AG09319 (cell line): ENCODE measurements at places on chromosomes 3 and 15.

DNA sequence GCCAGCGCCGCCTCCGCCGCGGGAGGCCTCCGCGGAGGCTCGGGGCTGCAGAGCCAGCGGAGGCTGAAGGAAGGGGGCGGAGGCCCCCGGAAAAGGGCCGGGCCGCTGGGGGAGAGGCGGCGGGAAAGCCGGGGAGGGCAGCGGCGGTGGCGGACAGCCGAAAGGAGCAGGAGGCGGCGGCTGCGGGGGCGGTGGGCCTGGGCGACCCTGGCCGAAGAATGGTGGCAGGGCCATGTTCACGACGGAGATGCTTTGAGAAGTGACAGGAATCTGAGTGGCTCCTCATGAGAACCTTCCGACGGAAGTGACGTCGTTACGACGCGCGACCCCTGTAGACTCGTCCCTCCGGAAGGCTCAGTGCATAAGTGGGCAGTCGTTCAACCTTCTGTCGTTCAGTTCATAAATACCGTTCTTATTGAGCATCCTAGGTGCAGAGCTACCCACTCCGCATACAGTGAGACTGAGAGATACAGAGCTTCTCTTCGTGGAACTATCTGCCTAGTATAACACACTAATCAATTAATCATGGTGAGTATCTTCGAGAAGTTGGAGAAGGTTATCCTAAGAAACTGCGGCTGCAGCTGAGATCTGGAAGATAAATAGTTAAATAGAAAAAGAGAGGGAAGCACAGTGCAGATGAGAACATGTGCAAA lies at the start of gene PDCD7:
Gene PDCD7, minus strand, starts transcription at position 261 of the 653 bp plus-strand sequence. Its CDS starts 27 bp downstream, at position 234.
- DNase-seq: peak; percentile 57

DNA sequence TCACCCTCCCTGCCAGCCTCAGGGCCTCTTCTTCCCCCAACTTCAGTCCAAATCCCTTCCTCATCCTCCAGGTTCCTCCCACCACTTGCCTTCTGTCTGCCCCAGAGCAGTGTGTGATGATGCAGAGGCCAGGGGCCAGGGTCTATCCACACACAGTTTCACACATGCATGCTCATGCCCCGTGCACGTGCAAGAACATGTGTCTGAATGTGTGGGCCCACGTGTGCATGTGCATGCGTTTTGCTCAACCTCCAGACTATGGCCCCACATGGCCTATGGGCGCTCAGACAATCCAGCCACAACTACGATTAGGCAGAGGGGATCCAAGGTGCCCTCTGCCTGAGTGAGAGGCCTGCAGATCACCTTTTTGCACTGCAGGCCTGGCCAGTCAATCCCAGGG lies 32.3 kb upstream of the SLC6A1 start:
- no peak for DNase-seq

- no peak for DNase-seq
These were observed 116.9 kb upstream of the NMNAT3 start for GRCh38 chr3:139794469-139795265.

- DNase-seq: no peak
These were observed 296.1 kb downstream of the LSAMP start for GRCh38 chr3:116148881-116149851.

- DNase-seq: no peak
These were observed 109.5 kb upstream of the ETV5 start for GRCh38 chr3:186218421-186218820.

- no peak for DNase-seq
These were observed 189.0 kb upstream of the MCTP2 start for GRCh38 chr15:94042180-94042928.

- no peak for DNase-seq
These were observed 179.8 kb downstream of the MEX3B start for GRCh38 chr15:81865850-81866537.

- DNase-seq: no peak
These were observed 232.6 kb downstream of the GAP43 start for GRCh38 chr3:115855911-115856310.

- no peak for DNase-seq
These were observed 1.0 kb upstream of the MCM2 start for GRCh38 chr3:127597020-127597771.

- DNase-seq: no peak
These were observed 40.1 kb downstream of the TRIM42 start for GRCh38 chr3:140717921-140718320.

- no peak for DNase-seq
These were observed 31.7 kb downstream of the ATP2C1 start for GRCh38 chr3:130925628-130926027.

DNA sequence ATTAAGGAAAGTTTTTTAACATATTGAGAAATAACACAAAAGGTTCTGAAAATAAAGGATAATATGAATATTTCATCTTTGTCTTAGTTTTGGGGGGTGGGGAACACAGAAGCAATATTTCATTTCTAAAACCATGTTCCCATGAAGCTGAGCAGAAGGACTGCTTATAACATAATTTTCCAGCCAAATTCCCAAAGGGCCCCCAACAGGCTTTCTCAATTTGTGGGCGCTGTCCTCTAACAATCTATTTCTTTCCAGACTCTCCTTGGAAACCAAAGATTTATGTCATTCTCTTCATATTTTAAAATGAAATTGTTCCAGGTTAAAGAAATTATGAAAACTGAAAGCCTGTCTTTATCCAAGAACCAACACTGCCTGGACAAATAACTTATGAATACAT lies 273.5 kb downstream of the ZBTB20 start:
- DNase-seq: no peak

- no peak for DNase-seq
These were observed 212.3 kb downstream of the FGF12 start for GRCh38 chr3:192514754-192515663.

DNA sequence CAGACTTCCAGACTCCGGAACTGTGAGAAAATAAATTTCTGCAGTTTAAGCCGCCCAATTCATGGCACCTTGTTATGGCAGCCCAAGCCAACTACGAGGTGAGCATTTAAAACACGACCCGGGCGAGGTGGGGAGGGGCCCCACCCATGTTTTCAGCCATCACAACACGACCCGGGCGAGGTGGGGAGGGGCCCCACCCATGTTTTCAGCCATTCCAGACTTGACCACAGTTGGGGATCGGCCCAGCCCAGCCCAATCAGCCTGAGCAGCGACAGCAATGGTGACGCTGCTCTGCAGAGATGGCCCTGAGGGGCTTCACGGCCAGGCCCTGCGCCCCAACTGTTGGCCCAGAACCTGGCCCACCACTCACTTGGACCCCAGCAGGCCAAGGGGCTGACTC lies 93.1 kb downstream of the ATP10A start:
- no peak for DNase-seq

- no peak for DNase-seq
These were observed 71.4 kb downstream of the ANXA2 start for GRCh38 chr15:60326343-60326742.

- no peak for DNase-seq
These were observed 537.3 kb downstream of the EPHA3 start for GRCh38 chr3:89644716-89645115.

GRCh38 chr3:128152419-128153155 lies 694 bp upstream of the EEFSEC start:
- DNase-seq: no peak

GRCh38 chr15:68794307-68794706 lies 26.4 kb downstream of the ANP32A start:
- no peak for DNase-seq

GRCh38 chr3:169094204-169094603 lies 569.3 kb downstream of the MECOM start:
- no peak for DNase-seq

DNA sequence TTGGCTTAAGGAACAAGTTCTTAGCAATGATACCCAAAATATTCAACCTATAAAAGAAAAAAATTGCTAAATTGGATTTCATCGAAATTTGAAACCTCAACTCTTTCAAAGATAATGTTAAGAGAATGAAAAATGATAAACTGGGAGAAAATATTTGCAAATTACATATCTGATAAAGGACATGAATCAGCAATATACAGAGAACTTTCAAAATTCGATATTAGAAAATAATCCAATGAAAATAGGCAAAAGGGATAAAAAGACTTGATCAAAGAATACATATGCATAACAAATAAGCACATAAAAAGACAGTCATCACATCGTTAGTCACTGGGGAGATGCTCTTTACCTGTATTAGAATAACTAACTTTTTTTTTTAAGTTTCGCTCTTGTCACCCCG lies 73.0 kb upstream of the NEO1 start:
- no peak for DNase-seq

DNA sequence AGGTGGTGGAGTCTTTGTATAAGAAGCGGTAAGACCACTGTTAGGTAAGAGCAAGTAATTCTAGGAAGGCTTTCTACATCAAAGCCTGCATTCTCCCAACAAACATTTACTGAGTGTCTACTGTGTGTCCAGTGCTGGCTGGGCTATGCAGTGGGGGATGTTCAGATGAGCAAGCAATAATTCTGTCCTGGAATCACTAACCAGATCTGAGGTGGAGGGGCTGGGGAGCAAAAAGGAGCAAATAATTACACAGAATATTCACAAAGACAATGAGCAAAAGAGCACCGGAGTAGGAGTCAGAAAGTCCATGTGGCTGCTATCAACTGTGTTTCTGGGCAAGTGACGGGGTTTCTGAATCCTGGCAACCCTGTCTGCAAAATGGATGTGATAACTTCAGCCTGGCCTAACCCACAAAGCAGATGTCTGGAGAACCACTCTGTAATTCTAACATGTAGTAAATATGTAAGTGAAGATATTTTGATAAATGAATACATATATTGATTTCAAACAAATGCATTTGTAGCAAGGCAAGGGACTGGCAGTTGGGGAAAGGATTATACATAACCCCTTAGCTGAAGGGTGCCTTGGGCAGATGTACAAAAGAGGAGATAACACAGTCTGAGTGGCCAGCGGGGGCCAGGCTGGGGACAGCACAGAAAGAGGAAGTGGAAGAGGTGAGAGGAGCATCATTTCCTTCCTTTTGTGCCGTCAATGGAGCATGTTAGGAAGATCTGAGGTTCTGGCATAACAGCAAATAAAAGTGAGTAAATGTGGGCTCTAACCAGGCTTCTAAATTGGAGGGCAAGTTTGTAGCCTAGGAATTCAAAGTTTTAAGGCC lies 28.8 kb downstream of the CYP8B1 start:
- no peak for DNase-seq

DNA sequence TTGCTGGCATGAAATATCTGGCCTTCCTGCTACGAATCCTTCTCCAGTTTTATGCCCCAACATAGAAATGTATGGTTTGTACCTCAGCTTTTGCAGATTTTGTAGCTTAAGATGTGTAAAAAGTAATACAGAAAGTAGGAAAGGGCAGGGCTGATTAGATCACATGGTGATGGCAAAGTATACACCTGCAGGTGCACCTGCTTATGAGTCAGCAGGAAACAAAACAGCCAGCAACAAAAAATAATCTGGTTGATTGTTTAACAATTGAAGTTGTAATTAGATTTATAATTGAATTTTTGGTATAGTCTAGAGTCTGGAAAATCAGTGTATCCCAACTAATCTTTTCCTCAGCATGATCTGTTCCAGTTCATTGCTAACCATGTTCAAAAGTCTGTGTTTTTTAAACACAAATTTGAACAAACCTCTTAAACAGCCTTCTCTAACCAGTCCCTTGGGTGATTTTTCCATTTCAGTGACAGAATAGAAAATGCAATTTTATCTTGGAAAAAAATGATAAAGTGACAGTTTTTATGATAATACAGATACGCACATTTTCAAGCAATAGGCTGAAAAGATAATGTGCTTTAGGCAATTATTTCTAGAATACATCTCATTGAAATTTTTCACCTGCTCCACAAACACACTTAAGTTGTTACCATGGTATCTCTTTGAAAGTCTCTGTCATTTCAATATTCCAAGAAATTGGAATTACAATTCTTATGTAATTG lies 477.4 kb downstream of the NAALADL2 start:
- no peak for DNase-seq

- DNase-seq: peak; percentile 29
These were observed 80.3 kb downstream of the HMG20A start for GRCh38 chr15:77500989-77501388.

DNA sequence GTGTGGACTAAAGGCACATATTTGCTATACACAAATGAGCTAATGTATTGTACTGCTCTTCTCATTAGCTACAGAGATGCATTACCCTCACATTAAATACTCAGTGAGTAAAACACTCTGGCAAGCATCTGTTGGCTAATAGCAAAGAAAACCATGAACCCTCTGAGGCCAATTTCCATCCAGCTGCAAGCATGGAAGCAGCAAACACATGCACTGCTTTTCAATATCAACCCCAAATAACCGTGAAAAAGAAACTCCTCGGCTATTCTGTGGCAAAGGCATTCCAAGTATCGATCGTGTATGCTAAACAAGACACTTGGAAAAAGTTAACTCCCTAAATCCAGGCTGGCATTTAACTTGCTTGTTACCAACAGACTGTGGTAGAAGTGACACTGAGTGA lies 67.0 kb downstream of the PEAK1 start:
- DNase-seq: no peak

- DNase-seq: no peak
These were observed 169.6 kb downstream of the B3GALNT1 start for GRCh38 chr3:160935413-160936095.

DNA sequence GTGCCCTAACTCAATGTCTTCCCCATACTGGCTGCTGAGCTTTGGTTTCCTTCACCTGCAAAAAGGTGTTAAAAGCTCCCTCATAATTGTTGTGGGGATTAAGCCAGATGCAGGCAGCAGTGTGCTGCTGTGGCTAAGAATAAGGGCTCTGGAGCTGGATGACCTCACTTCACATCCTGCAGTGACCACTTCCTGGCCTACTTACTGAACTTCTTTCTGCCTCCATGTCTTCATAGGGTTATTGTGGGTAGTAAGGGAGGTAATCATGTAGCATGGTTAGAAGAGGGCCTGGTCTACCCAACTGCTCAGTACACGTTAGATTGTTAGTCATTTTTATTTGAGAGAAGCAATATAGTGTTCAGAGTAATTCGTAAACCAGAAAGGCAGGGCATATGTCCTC lies 18.4 kb downstream of the GYG1 start:
- DNase-seq: no peak

DNA sequence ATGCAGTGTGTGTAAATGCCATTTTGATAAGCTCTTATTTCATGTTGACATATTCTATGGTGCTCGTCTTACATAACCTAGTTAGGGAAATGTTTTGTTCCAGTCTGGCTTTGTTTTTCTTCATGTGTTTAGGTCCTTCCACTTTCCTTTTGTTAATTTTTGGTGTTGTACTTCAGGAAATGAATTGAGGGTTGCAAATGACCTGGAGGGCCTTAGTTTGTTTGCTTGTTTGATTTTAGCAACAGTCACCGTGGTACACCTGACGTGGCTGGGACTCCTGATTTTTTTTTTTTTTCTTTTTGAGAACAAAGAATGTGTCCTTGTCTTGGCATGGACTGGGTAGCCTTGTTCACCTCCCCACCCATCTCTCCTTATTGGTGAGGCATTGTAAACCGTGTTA lies 114.8 kb downstream of the IGF1R start:
- no peak for DNase-seq

DNA sequence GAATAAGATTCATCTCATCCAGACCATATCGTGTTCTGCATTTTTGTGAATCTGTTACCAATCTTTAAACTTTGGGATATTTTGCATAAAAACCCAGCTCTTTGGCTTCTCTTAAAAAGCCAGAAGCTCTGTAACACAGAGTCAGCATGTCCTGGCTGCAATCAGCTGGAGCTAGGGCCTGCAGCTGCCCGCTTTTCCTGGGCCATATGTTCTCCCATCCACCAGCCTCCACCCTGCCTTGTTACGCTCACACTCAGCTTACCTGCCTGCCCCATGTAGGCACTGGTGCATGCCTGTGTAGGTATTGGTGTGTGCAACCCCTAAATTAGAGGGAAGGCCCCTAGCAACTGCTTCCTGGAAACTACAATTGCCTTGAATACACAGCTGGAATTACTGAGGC lies 48.2 kb downstream of the CRYGS start:
- no peak for DNase-seq
